HFFc6 (cell line): ENCODE measurements at places on chromosomes 3 and 15. TPM values are rescaled to one million over a fixed set of nuclear protein-coding genes. Genes with fewer than 3 reads are reported as not detected.
A peak's percentile ranks its signal among the peaks of the same experiment; 100 is the strongest.

DNA sequence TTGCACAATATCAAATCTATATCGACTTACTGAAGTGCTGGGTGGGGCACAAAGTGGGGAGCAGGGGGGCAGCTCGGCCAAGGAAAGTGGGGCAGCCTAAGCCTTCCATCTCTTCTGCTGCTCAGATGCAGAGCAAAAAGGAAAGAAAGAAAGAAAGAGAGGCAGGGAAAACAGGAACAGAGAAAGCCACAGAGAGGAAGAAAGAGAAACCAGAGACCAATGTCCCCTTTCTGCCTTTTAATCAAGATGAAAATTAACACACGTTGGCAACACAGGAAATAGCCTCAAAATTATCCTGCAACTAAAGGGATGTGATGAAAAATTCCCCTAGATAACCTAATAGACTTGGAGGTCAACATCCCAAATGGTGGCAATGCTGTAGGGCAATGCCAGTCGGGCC is 72.2 kb upstream of the RAD18 start:
- DNase-seq: no peak

- DNase-seq: no peak
Measured at GRCh38 chr3:120433662-120434331, 17.0 kb downstream of the FSTL1 start.

DNA sequence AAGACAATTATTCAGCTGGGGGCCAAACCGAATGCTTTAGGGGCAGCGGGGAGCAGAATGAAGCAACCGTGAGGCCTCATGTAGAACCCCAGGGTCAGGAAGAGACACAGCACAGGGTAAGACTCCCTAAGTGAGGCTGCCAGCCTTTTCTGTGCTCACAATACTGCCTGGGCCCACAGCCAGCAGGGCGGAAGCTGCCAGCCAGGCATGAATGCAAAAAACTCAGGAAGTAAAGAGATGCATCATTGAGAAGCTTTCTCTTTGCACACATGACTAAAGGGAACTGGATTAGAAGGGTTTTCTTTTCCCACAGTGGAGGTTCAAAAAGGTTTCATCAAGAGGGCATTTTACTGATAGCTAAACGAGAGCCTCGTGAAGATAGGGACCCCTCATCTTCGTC is 33.3 kb downstream of the CA12 start:
- DNase-seq: peak; percentile 65

DNA sequence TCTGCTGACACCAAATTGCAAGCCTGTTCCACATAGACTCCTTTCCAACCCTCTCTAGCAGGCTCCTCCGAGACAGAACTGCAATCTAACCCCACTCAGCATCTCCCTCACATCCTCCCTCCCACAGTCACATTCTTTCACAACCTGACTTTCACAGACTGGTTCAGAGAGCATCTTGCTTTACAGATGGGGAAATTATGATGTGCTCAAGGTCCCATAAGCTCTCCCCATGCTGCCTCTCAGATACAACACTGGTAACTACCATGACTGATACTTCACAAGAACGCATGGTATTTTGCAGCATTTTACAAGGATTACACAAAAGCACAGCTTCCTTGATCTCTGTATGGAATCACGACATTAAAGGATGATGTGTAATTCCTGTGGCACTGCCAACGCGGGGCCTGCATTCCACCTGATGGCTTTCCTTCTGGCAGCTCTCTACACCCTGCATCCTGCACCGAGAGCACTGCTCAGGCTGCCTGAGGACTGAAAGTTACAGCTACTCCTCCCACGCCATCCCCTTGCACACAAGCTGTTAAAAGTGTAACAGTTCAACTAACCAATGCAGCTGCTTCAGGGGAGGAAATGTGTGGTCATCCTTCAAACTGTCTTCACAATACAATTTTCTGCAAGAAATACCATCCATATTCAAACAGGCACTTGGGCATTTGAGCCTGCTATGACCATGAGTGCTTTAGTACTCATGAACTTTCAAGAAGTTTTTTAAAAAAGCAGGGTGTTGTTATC is 27.6 kb downstream of the TBC1D2B start:
- DNase-seq: peak; percentile 95

- DNase-seq: no peak
Measured at GRCh38 chr3:184733181-184733580, 21.3 kb upstream of the MAGEF1 start.

- no peak for DNase-seq
Measured at GRCh38 chr3:17009826-17010225, 125.1 kb downstream of the PLCL2 start.

GRCh38 chr15:83061680-83062079 is 5.4 kb downstream of the BTBD1 start:
- DNase-seq: peak; percentile 78

DNA sequence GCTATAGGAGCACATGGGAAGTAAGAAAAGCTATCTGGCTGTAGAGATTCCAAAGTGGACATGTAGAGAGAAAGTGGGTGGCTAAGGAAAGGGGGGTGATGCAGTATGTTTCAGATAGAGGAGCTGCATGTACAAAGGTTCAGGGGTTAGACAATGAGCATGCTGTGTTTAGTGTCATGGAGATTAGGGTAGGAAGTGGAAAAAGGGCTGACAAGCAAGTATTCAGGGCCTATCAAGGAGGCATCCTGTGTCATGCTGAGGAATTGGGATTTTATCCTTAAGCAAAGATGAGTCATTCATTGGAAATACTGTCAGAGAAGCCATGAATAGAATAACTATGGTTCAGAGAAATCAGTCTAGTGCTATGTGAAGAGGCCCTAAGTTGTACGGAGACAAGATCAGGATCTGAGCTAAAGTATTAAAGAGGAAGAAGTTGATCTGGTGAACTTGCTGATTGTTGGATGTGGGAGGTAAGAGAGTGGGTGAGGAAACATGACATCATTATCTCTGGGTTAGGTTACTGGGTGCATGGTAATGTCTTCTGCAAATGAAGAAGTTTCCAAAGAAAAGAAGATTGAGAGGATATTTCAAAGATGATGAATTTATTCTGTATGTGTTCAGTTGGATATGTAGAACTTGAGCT is 176.7 kb upstream of the GOLIM4 start:
- DNase-seq: no peak

DNA sequence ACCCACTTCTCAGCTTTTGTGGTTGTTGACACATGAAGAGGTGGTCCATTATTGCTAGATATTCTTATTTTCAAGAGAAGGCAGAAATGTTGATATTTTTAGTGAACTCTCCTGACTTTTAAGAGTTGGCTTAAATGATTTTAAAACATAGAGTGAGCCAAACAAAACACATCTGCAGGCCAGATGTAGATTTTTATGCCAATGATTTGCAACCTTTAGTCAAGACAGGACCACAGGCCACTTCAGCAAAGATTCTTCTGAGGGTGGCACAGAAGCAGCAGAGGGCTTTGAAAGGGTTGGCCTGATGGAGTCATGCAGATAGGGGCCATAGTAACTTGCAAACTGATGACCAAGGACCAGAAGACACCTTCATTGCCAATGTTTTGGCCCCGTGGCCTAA is 276.5 kb upstream of the P2RY1 start:
- no peak for DNase-seq

DNA sequence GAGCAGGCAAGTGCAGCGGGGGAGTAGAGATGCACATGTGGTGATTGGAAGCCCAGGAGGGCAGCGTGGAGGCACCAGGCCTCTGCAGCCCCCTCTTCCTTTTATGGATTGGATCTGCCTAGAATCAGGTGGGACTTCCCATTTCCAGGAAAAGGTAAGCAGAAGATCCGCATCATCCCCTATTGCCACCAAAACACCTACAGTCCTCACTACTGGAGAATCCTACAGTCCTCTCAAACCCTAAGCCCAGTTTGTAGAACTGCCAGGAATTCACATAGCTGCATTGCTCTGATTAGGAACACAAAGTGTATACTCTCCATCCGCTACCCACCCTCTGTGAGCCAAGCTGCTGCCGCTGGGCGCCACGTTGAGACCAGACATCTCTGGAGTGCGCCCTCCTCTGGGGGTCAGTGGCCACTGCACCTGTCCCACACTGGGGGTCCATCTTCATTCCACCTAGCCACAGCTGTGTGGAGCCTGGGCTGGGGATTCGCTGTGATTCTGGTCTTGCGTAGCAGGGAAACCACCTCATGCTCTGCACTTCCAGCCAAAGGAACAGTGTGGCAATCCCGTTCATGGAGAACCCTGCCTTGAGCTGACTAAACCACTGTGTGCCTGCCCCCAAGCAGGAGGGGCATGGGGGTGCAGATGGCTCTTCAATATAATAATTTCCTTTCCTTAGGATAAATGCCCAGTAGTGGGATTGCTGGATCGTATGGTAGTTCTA is 88.9 kb upstream of the PTX3 start:
- DNase-seq: no peak

GRCh38 chr3:58175437-58176184 is 35.2 kb downstream of the DNASE1L3 start:
- no peak for DNase-seq

DNA sequence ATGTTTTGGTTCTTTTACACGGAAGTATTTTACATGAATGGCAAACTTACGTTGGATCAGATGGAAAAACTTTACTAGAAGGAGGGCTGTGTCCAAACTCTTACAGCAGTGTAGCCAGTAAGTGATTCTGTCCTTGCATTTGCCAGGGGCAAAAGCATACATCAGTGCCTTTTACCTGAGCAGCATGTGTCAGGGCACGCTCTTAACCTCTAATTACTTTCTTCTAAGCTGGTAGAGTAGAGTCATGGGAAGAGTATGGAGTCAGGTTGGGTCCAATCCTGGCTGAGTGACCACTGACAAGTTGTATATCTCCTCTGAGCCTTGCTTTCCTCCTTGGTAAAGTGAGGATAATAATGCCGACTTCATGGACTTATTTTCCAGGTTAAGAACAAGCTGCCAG is 47.1 kb downstream of the RYR3 start:
- no peak for DNase-seq

- DNase-seq: no peak
Measured at GRCh38 chr3:184228376-184229137, 828 bp upstream of the VWA5B2 start.

The SEMA3B gene
- 15.1 to 25.0 TPM (median 24.7 TPM) in 3 replicates for total RNA-seq

The DUSP7 gene
- total RNA-seq: 31.9 to 43.3 TPM (median 39.0 TPM) in 3 replicates

The POU1F1 gene
- not detected in 3 replicates for total RNA-seq

The MAP6D1 gene
- total RNA-seq: 2.9 to 4.0 TPM (median 3.3 TPM) in 3 replicates

The EFCC1 gene
- not detected in 3 replicates for total RNA-seq

The IL5RA gene
- total RNA-seq: not detected in 3 replicates

The ITIH4 gene
- total RNA-seq: 0.55 to 0.77 TPM in 2 of 3 replicates, not detected in the other

The SLC22A13 gene
- 0.09 to 0.19 TPM (median 0.17 TPM) in 3 replicates for total RNA-seq
